IMR-90 (cell line): ENCODE measurements at places on chromosomes 4 and X. TPM values are rescaled to one million over a fixed set of nuclear protein-coding genes. Genes with fewer than 3 reads are reported as not detected.

ANOS1 gene
- total RNA-seq, result under 0.01 TPM in 2 replicates

OPRPN gene
- total RNA-seq, result not detected in 2 replicates

GRCh38 chrX:126770179-126770578, 49.4 kb upstream of the PRR32 start:
- no peak for DNase-seq

DNA sequence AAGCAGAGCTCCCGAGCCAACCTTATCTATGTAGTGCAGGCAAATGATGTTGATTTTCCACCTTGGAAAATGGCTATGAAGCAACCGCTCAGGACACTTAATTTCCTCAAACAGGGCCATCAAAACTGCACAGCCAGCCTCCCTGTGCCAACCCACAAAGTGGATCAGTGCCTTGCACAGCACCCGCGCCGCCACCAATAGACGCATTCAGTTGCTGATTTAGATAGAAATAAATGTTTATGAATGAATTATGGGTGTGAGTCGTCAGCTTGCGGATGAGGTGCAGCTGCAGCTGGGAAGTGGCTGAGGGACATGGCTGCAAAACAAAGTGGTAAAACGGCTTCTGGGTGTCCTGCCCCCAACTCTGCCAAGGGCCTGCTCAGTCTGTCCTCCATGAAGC, 47.0 kb downstream of the SOD3 start:
- peak; percentile 11 for DNase-seq

DNA sequence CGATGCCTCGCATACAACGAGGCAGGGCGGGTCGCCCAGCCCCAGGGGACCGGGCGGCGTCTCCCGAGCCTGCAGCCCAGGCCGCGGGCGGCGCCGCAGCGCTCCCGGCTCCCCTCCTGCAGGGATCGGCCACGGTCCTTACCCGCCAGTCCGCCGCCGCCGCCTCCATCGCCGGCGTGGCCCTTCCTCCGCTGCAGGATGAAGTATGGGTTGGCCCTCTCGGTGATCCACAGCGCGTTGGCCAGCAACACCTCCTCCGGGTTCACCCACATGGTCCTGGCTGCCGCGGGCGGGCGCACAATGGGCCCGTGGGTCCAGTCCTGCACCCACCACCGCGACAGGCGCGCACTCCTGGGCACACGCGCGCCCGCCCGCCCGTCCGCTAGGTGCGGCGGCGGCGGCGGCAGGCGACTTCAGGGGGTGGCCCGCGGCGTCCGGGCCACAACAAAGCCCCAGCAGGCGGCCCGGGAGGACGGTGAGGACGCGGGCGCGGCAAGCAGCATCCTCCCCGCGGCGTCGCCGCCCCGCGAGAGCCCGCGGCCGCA, 339 bp downstream of the TBC1D9 start:
- peak; percentile 46 for DNase-seq

DNA sequence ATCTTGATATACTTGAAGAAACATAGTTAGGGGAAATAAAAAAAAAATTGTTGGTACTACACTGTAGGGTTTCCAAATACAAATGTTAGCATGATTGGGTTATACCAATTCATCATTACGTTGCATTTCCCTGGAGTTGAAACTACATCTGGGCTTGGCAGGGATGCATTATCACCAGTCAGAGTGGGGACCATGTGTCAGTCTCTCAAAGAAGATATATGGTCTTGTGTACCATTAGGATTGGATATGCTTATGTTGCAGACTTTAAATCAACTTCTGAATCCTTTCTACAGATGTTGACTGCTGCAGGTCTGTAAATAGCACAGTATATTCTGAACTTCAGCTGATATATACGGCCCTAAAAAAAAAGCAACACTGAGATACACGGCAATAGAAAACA, 188.5 kb downstream of the SLIT2 start:
- DNase-seq, result no peak

DNA sequence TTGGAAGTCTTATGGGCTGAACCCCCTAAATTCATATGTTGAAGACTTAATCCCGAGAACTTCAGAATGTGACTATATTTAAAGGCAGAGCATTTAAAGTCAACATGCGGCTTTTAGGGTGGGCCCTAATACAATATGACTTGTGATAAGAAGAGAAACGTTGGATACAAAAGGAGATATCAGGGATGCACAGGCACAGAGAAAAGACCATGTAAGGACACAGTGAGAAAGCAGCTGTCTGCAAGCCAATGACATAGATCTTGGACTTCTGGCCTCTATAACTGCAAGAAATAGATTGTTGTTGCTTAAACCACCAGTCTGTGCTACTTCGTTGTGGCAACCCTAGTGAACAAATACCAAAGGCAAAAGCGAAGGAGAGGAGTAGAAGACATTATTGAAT, 42.2 kb downstream of the GABRG1 start:
- no peak for DNase-seq

- DNase-seq, result no peak
Measured at GRCh38 chrX:25043192-25043591, 27.4 kb upstream of the ARX start.

- no peak for DNase-seq
Measured at GRCh38 chr4:126658411-126658810, 974.3 kb upstream of the INTU start.
